ENCODE measurements at places on chromosomes 4 and X.

- DNase-seq, result no peak
Measured at GRCh38 chrX:120568035-120568434, 7.3 kb upstream of the CUL4B start.

DNA sequence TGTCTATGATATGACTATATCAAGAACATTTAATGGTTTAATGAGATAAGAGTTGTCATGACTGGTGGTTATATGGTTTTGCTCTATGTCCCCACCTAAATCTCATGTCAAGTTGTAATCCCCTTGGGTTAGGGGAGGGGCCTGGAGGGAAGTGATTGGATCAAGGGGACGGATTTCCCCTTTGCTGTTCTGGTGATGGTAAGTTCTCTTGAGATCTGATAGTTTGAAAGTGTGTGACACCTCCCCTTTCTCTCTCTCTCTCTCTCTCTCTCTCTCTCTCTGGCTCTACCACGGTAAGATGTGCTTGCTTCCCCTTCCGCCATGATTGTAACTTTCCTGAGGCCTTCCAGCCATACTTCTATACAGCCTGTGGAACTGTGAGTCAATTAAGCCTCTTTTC, 803.4 kb downstream of the TRIML1 start:
- DNase-seq, result no peak

GRCh38 chrX:4379071-4379470, 665.6 kb upstream of the PRKX start:
- DNase-seq, result no peak

DNA sequence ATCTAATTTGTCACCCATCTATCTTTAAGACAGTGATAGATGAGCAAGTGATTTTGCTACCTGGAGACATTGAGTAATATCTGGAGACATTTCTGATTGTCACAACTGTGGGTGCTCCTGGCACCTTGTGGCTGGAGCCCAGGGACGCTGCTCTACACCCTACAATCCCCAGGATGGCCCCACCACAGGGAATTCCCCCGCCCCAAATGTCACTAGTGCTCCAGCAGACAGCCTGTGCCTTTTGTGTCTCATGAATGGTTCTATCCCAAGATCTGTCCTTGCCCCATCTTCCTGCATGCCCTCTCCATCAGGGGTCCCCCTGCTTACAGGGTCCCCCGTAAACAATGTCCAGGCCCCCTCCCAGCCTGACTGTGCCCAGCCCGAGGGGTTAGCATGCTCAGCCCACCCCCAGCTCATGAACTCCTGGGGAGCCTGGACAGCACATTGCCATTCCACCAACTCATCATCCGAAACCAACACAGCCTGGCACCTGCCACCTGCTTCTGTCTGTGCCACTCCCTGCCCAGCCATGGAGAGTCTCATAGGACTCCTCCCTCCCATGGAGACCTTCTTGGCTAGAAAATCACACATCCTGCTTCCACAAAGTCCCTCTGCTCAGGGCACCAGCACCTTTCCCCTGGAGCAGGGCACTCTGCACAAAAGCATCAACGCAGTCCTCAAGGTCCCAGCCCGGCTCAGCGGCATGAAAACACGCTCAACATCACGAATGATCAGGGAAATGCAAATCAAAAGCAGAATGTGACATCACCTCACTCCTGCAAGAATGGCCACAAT, 5.7 kb downstream of the P2RY8 start:
- no peak for DNase-seq

- peak; percentile 18 for DNase-seq
Measured at GRCh38 chr4:14167876-14168510, 540.5 kb upstream of the BOD1L1 start.

DNA sequence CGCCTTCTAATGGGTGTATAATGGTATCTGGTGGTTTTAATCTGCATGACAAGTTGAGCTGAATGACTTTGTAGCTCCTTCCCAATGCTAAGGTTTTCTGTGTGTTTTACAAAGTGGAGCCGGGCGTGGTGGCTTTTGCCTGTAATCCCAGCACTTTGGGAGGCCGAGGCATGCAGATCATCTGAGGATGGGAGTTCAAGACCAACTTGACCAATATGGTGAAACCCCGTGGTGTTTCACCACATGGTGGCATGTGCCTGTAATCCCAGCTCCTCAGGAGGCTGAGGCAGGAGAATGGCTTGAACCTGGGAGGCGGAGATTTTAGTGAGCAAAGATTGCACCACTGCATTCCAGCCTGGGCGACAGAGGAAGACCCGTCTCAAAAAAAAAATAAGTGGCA, 28.9 kb downstream of the ARFIP1 start:
- no peak for DNase-seq

GRCh38 chrX:584572-584971, 46.0 kb upstream of the SHOX start:
- DNase-seq, result no peak

- DNase-seq, result no peak
Measured at GRCh38 chr4:152693871-152694270, 14.1 kb upstream of the TMEM154 start.

- DNase-seq, result no peak
Measured at GRCh38 chr4:53500546-53500945, 90.7 kb downstream of the LNX1 start.

- peak; percentile 37 for DNase-seq
Measured at GRCh38 chr4:168248176-168248710, 70.3 kb downstream of the DDX60 start.

DNA sequence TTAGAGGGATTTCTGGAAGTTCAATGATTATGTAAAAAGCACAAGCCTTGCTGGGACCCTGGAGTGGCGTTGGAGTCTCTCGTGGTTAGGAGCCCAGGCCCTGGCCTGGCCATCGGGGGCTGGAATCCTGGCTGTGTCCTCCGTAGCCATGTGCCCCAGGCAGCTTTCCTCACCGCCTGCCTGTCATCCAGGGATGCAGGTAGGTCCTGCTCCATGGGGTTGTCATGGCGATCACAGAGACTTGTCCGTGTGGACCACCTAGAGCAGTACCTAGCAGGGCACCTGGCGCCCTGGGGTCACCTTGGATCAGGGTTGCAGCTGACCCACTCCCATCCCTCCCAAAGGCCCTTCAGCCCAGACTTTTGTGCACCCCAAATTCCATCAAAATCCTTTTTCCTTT, 30.2 kb upstream of the WFS1 start:
- DNase-seq, result no peak

DNA sequence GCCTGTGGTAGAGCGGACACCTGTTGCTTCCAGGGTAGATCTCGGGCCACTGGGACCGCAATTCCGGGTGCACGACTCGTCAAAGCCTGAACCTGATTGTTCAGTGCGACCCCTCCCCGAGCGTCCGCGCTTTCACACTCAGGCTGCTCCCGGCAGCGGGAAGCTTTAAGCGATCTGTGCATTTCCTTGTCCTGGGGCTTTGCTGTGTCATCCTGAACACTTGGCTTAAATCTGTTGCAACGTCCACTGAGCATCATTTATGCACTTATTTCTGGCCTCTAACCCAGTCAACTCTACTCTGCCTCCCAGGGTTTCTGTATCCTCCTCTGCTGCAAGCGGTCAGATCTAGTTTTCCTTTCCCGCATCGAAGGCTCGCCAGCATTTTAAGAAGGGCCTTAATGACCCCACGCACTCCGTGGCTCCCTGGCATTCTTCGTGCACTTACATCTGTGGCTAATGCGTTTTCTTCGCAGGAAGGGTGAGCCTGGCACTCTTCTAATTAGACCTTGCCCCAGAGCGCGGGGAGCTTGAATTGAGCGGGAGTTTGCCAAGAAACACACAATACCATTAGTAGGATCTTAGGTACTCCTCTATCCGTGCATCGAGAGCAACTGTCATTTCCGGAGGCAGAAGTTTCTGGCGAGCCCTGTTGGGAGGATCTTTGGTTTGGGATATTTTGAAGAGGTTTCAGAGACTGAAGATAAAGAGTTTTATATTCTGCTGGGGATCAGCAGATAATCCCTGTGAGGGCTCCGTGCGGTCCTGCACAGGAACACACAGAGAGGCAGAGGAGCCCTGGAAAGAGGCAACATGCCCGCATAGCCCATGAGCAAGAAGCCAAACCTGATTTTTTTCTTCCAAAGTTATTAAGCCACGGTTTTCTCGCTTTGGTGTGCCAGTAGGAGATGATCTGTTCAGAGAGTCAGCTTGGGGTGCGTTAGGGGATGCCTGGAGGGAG, 654 bp upstream of the DDIT4L start:
- DNase-seq, result peak; percentile 19

DNA sequence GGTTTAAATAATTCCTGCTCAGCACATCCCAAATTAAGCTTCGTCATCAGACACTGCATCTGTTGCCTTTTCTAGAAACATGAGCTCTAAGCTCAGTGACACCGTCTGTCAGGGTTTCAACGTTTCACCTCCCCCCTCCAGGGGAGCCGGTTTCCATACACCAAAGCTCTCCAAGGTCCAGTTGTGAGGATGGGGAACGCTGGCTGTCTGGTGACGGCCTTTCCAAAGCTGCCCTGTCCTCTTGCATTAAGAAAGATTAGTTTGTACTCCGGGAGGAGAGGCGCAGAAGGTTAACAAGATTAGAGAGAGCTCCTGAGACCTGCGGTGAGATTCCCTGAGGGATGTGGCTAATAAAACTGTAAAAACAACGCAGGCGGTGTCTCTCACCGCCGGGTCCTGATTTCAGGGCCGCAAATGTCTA, 43.2 kb downstream of the ASMT start:
- DNase-seq, result no peak

DNA sequence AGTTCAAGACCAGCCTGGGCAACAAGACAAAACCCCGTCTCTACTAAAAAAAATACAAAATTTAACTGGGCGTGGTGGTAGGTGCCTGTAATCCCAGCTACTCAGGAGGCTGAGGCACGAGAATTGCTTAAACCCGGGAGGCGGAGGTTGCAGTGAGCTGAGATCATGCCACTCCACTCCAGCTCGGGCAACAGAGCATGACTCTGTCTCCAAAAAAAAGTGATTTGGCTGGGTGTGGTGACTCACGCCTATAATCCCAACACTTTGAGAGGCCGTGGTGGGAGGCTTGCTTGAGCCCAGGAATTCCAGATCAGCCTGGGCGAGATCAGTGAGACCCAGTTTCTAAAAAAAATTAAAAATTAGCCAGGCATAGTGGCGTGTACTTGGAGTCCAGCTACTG, 4.1 kb downstream of the OPHN1 start:
- peak; percentile 75 for DNase-seq

DNA sequence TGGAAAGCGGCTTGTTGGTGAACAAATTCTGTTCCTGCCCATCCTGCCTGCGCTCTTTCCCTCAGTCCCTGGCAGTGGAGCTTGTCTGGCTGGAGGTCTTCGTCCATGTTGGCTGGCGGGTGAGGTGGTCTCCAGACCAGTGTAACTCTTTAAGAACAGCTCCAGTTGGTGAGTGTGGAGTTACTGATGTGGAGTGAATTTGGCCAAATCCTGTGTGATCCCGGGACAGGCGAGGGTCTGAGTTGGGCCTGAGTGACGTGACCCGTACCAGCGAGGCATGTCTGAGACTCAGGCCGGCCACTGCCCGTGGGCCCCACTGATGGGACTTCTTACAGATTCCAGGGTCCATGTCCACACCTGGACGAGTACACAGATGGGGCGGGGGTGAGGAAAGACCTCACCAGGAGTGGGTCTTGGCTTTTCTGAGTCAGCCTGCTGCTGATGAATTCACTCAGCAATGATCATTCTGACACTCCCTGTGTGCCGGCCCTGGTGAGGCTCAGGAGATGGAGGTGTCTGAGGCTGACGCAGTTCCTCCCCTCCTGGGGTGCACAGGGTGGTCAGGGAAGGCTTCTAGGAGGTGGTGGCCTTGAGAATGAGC, 45.5 kb downstream of the PSAPL1 start:
- DNase-seq, result no peak

DNA sequence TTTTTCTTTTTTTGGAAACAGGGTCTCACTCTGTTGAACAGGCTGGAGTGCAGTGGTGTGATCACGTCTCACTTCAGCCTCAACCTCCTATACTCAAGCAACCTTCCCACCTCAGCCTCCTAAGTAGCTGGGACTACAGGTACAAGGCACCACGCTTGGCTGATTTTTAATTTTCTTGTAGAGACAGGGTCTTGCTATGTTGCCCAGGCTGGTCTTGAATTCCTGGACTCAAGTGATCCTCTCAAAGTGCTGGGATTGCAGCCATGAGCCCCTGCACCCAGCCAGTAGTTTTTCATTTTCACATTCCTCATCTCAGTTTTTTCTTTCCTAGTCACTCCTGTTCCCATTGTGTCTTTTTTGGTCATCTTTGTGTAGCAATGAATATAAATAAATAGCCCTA, 11.1 kb downstream of the USO1 start:
- no peak for DNase-seq

GRCh38 chr4:8871417-8872401, at the start of gene HMX1:
TSS of gene HMX1 (minus strand) at chr4:8871839. CDS start at chr4:8871614, 225 bp downstream.
- no peak for DNase-seq

- no peak for DNase-seq
Measured at GRCh38 chr4:55903577-55903976, 45.2 kb upstream of the CEP135 start.

DNA sequence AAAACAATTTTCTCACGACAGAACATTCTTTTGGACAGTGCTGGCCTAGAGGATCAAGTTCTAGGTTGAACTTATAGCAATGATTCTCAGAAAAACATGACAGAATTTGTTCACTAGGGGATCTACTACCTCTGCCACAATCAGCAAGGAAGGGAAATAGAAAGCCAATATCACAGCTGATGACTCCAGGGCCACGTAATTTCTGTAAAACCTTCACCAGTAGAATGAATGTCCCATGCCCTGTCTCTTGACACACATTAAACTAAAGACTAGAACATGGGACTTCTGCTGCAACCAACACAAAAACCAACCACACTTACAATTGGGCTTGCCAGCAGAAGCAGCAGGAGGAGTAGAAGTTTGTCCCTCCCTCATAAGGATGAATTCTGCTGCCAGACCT, 86.0 kb upstream of the NPFFR2 start:
- DNase-seq, result no peak

DNA sequence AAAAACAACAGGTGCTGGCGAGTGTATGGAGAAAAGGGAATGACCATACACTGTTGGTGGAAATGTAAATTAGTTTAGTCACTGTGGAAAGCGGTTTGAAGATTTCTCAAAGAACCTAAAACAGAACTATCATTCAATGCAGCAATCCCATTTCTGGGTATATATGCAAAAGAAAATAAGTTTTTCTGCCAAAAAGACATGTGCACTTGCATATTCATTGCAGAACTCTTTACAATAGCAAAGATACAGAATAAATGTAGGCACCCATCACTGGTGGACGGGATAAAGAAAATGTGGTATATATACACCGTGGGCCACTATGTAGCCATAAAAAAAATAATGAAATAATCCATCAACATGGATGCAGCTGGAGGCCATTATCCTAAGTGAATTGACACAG, 105.1 kb upstream of the FSTL5 start:
- DNase-seq, result no peak

All from fibroblast of skin of right biceps (primary cell).